ENCODE measurements at places on chromosomes 4 and X.

DNA sequence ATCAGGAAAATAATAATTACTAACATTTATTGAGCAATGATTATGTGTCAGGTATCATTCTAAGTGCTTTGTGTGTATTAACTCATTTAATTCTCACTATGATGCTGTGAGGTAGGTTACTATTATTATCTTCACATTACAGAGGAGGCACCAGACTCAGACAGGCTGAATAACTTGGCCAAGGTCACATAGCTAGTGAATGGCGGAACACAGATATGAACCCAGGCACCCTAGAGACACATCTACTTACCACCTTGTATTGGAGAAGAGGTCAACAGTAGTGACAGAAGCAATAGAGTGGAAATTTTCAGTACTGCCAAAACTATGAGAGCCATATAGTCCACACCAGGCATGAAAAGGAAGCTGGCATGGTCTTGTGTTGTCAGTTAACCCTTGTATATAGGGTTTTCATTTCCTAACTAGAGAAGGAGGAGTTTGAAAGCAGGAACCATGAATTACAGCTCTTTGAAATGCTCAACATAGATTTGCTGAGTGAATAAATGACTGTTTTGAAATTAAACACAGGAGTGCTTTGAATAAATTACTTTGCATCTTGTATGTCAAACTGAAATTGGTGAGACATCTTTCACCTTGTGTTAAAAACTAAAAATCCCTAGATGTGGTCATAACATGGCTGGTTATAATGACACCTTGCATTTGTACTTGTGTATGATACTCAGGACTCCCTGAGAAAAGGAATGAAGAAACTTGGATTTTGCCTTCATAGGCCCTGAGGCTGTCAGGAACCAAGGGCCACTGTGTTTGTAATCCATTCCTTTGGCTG is 71.8 kb downstream of the RTL9 start:
- no peak for DNase-seq

- no peak for DNase-seq
Measured at GRCh38 chrX:18753631-18754030, 46.2 kb downstream of the PPEF1 start.

DNA sequence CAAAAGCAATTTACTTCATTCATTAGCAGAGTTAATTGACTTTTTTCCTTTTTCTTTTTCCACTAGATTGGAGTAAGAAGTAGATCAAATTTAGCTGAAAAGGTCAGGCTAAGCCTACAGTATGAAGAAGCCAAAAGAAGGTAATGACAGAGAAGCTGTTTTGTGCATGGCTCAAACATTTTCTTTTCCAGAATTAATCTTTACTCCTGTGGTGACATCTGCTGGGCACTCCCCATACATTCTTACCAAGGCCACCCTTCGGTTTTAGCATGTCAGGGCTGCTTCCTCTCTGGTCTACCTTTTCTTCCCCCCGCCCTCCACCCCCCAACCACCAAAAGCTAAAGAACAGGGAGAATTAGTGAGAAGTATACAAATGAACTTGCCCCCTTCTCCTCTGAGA is 70.2 kb downstream of the CLDN22 start:
- peak; percentile 53 for DNase-seq

GRCh38 chr4:183627979-183628588 is 30.9 kb downstream of the RWDD4 start:
- no peak for DNase-seq

DNA sequence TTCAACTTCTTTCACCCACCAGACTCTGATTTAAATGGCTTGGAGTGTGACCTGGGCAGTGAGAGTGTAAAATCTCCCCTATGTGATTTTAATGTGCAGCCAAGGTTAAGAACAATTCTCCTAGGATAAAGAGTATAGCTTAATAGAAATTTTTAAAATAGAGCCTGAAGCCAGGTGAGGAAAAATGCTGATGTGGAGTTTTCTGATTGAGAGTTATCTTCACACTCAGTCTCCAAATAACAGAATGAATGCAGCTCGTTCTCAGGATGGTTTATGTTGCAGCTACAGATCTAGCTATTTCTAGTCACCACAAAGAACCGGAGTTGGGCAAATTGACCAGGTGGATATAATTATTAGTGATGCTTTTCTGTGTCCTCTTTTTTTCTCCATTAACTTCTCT is 70.7 kb downstream of the MOSPD2 start:
- DNase-seq = no peak
